Kasumi-1 (cell line): ENCODE measurements at places on chromosomes 2 and 18.

GRCh38 chr18:51907687-51908597, 432.1 kb upstream of the DCC start:
- no peak for DNase-seq

DNA sequence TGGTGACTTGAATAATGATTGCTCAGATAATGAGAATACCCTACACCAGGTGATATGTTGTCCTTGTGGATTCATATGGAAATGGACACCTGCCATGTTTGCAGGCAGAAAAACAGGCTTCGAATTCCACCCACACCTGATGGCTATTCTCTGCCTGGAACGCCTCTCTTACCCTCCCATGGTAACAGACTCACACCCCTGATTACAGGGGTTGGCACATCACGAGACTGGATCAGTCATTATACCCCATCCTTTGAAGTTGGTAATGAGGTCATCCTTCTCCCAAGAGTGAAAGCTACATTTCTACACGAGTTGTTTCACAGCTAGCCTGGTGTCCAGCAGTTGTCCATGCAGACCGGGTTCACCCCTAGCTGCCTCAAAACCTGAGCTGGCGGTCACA, 71.4 kb upstream of the MBOAT2 start:
- DNase-seq: no peak

- no peak for DNase-seq
These were observed 49.1 kb downstream of the CENPO start for GRCh38 chr2:24842081-24843050.

GRCh38 chr2:98727369-98728087, 3.4 kb downstream of the MGAT4A start:
- no peak for DNase-seq

DNA sequence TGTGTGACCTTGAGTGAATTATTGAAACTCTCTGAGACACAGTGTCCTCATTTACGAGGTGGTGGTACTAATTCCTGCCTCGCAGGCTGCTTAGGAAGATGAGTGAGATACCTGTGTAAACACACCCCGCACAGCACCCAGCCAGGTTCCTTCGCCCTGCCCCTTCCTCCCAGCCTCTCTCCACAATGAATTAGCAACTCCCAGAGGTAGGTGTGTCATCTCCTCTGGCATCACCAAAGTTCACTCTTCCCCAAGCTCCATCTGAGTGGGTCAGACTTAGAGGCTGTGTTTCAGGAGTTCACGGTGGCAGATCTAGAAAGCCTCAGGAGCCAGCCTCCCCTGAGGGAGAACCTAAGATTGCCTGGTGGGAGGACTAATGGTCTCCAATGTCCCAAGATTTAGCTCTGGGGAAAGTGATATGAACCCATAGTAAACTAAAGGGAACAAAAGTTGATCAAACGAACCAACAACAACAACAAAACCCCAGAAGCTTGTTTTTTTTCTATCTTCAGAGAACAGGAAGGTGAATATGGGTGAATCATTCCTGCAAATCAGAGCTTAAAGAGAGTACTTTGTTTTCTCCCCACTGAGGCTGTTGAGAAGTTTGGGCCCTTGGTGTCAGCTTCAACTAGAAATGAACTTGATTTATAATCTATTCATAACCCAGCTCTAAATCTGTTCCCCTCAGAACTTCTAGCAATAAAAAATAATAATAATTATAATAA, 44.4 kb upstream of the NRP2 start:
- no peak for DNase-seq
